ENCODE measurements at places on chromosomes 11 and 22.

DNA sequence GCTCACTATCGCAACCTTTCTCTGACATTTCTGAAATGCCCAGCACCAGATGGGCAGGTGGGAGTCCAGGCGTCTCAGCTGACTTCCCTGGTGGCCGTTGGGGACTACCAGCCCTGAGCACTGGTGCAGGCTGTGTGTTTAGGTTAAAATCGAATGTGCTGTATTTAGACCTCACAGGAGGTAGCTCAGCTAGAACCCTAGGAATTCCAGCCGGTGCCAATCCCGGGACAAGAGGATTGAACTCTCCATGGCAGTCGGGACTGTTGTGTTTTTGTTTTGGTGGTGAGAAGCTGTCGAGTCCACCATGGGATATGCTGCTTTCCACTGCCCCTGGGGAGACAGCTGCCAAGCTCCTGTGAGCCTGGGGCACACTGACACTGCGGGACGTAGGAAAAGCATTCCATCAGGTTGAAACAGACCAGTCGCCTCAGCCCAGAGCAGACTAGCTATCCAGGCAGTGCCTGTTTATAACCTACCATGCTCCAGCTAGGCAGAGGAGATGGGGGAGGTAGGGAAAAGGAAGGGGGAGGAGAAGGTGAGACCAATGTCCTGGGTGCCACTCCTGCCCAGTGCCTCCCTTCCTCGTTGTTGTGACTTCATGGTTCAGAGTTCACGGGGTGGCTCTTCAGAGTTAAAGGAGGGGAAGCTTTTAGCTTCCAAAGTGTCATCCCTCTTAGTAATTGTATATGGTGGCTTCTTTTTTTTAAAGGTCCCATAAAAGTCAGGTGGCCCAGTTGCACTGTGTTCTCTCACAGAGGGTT lies 53.0 kb downstream of the MICAL2 start:
- peak; percentile 42 for DNase-seq

GRCh38 chr11:420054-420910 lies 5.5 kb upstream of the SIGIRR start:
- no peak for DNase-seq

- DNase-seq: no peak
Observed at GRCh38 chr11:71551711-71552110, 3.5 kb downstream of the KRTAP5-9 start.

GRCh38 chr11:96111308-96111707 lies 187.4 kb upstream of the MTMR2 start:
- DNase-seq: no peak

DNA sequence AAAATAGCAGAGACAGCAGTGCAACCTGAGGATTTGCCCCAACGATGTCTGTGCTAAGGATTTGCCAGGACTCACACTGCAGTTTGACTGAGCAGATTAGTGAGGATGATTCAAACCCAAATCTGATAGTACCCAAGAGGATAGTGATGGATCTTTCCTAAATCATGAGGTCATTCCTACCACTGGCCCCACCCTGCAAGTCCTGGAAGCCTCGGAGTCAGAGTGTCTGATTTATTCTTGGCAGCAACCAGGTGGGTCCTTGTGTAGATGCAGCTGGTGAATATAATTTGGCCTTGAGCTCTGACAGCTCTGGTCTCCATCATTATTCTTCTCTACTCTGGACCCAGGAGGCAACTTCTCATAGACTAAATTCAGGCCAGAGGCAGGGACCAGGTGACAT lies 179.3 kb upstream of the RAG2 start:
- DNase-seq: peak; percentile 3

- DNase-seq: no peak
Observed at GRCh38 chr22:36740716-36741115, 35.2 kb downstream of the IFT27 start.

GRCh38 chr11:124754710-124755109 lies 2.7 kb upstream of the VSIG2 start:
- no peak for DNase-seq

DNA sequence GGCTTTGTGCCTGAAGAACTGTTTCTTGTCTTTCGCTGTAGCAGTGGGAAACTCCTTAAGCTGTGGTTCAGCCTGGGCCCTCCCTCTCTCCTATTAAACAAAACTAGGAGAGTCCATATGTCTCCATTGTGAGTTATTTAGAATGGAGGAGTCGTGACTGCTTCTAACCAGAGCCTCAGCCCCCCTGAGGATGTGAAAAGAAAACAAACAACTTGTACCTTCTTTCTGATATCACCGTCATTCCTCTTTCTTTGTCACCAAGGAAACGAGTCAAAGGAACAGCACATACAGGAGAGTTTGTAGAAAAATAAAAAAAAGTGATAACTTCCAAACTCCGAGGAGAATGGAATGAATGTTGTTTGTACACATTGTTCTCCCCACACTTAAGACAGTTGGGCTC lies 11.6 kb upstream of the EXT2 start:
- DNase-seq: no peak

Measured in fibroblast of mammary gland (primary cell).